ENCODE measurements at places on chromosomes 2 and 18.
A peak's percentile ranks its signal among the peaks of the same experiment; 100 is the strongest.

DNA sequence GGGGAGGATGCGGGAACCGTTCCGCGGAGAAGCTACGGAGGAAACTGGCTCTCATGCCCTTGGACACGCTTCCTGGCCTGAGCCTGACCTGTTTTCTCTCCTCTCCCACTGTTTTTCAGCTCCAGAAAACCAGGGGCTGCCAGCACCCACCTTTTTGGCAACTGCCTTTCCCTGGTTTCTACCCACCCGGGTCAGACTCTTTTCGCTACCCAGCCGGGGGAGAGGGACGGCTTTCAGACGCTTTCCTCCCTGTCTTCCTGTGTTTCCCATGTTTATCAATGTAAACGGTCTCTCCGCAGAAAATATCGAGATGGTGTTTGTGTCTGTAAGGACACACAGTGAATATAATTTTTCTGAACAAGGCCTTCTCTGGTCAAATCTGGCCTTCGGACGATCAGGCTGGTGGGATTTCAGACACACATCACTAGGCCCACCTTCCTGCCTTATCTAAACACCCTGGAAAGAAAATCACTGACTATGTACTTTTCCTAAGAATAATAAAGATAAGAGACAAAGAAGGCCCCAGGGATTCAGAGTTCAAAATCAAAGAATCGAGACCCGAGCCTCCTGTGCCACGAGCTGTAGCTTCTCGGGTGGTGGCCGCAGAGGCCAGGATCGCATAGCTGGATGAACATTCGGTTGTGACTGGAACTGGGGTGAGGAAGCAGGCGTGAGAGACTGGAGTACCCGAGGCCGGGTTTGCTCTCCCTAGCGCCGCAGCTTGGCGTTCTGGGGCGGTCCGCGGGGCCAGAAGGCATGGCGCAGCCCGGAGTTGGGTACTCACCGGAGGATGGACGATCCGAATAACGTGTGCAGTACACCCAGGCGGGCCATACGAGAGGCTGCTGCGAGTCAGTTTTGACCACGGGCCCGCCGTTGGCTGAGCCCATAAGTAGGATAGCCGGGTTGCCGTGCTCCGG is 1.7 kb downstream of the EN1 start:
- DNase-seq = no peak

DNA sequence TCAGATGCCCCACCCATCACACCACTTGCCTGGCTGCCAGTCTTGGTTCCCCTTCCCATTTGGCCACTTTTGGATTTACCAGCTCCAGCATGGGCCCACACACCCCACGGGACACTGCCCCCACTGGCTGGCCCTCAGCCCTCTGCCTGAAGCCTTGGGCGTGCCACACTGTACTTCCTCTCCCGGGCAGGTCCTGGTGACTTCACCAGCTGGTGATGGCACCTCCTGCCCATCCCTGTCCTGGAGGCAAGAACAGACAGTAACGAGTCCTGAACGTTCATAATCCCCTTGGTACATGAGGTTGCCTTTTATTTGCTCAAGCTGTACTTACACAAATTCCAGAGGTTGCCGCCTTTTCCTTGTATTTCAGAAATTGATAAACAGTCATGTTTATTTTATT is 81.1 kb downstream of the TMEM17 start:
- DNase-seq = no peak

GRCh38 chr2:136645236-136645828 is 120.0 kb upstream of the THSD7B start:
- no peak for DNase-seq

DNA sequence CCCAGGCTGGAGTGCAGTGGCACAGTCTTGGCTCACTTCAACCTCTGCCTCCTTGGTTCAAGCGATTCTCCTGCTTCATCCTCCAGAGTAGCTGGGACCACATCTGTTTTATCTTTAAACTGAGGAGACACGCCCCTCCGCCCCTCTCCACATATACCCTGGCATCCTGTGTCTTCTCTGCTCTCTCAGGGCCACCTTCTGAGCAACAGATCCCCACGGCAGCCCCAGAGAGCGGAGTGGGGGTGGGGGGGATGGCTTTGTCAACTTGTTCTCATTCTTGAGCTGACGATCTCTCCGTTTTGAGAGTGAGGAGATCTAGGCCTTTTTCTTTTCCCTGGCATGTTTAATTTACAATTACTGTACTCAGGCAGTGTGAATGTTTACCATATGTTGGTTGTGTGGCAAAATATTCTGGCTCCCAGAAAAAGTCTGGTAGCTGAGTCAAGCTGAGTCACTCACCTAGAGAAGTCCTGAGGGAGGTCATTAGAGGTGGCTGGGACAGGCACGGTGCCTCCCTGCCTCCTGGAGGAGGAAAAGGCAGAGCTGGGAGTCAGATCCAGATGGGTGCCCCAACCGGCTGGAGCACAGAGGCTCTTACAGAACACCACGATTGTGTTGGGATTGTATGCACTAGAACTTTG is 19.5 kb upstream of the ID2 start:
- DNase-seq = no peak

GRCh38 chr2:142876423-142876822 is 1.0 kb upstream of the KYNU start:
- peak; percentile 24 for DNase-seq

- no peak for DNase-seq
These were observed 27.6 kb downstream of the MRPL35 start for GRCh38 chr2:86226636-86227520.

DNA sequence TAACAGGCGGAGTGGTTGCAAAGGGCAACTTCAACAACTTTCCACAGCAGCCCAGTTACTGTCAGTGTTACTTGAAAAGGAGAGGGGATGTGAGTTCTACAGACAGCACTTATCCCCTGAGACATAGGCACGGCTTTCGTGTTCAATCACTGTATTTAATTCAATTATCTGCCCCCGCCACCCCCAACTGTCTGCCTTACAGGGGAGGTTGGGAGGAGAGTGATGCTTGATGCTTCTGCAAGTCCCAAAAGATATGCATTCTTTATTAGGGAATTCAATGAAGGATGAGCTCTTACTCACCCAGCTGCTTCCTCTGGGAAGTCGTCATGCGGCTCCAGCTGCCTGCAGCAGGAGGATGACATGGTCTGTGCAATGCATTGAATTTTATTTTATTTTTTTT is 639.9 kb downstream of the DCC start:
- no peak for DNase-seq

DNA sequence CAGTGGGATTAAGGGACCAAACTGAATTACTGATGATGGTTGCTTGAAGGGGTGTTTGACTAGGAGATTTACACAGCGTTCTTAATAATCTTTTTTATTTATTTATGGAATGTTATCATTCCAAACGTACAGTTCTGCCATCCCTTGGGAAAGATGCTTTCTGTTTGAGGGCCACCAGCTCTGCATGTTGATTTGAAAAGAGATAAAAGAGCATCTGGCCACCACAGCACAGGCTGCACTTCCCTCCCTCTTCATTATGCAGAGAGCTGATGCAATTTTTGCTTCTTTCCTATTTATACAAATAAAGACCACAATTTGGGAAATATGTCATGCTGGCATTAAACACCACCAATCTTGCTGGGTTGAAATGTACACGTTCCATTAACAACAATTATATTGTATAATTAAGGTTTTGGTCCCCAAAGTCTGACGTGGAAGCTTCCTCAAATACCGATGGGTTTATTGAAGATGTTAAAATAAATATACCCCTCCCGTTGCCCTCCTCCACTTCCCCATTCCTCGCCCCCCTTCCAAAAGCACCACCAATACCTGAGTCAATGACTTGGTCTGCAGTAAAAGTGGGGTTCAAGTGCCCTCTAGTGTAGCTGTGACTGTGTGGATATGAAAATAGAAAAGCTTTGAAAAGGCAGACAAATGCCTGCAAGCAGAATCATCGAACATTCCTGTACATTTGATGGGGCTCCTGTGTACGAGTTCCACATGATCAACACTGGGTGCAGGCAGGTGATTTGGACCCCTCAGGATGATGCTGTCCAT is 211.9 kb downstream of the HRH4 start:
- DNase-seq = no peak

GRCh38 chr18:43392168-43392567 is 114.9 kb upstream of the SYT4 start:
- no peak for DNase-seq

DNA sequence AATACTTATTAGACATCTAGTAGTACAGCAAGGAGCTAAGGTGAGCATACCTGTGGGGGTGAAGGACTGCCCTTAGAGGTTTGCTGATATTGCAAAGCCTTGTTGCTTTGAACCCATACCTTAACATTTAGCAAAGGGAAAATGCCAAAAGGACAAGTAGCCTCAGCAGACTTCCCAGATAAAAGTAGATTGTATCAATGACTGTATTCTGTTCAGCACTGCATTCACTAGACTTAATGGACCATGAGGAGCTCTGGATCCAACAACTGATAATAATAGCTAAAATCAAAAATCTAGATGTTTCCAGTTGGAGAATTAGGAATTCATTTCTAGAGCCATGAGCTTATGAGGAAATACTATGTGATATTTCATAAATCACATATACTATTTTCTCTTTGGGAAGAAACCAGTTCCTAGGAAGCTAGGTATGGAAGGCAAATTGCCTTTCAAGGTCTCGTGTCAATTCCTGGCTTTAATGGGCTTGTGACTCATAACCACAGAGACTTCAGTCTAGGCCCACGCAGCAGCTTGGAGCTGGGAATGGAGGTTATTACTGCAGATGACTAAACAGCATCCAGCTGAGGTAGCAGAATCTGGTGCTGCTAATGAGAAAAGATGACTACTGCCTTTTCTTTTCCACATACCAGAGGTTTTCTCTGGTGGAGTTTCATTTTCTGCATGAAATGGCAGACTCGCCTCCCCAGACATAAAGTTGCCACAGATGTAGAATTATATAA is 191.2 kb upstream of the NABP1 start:
- peak; percentile 60 for DNase-seq

- DNase-seq = no peak
These were observed 92.8 kb downstream of the COLEC12 start for GRCh38 chr18:407626-408224.

DNA sequence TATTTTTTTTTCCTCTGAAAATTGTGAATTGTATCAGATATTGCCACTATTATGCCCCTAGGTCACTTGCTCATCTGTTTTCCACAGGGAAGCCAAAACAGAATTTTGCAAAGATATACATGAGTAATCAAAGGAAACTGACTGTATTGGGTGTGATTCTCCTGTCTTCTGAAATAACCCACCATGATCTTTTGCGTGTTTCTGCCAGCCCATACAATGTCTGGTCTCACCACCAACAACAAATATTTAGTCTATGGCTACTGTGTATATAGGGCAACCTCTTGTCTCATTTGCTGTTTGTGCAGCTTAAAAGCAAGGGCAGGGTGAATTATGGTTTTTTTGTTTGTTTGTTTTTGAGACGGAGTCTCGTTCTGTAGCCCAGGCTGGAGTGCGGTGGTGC is 26.5 kb downstream of the EPAS1 start:
- no peak for DNase-seq

GRCh38 chr2:105176429-105176828 is 65.1 kb upstream of the GPR45 start:
- DNase-seq = no peak

DNA sequence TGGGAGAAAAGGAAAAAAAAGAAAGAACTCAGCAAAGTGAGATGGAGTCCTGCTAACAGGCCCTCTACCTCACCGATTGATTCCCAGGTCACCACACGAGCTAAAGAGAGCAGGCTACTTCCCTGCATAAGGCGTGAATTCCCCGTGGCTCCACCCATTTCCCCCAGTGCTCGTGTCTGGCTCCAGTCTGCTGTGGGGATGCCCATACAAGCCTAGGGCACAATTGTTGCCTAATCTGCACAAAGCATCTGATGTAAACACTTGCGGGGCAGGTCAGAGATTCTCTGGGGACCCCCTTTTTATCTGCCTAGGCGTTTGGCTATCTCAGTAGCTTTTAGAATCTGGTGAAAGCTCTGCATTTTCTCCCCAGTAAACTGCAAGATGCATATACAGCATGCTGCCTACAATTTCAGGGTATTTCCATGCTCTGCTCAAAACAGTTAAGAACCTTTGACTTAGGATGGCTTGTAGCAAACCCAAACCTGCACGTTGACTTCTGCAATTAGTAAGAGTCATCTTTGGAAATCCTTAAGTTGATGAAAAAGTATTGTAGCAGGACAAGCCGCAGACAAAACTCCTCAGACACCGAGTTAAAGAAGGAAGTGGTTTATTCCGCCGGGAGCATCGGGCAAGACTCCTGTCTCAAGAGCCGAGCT is 34.8 kb downstream of the MYO3B start:
- peak; percentile 57 for DNase-seq

DNA sequence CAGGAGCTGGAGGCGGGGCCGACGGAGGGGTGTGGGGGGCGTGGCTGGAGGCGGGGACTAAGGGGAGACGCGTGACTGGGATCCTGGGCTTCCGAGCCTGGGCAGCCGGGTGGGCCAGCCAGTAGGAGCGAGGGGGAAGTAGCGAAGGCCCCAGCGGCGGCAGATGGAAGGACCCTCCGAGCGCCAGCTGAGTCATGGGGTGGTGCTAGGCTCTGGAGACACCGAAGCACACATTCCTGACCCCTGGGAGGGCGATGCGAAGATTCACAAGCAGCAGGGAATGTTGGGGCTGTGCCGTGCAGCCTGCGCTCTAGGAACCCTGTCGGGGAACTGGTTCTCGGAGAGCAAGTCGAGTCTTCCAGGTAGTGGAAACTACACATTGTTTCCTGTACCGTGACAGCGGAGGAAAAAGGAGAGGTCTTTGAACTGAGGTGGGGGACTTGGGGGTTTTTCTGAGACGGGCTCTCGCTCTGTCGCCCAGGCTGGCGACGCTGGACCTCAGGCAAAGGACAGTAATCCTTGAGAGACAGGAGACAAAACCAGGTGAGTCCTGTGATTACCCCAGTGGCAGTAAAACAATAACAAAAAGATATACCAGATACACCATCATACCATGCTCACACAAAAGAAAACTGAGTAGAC is 650 bp upstream of the AFG3L2 start:
- peak; percentile 99 for DNase-seq

GRCh38 chr18:75209129-75209950 is at the start of gene PTGR3:
PTGR3 (minus strand) TSS chr18:75209139; CDS start chr18:75209058, 81 bp downstream.
- peak; percentile 75 for DNase-seq

DNA sequence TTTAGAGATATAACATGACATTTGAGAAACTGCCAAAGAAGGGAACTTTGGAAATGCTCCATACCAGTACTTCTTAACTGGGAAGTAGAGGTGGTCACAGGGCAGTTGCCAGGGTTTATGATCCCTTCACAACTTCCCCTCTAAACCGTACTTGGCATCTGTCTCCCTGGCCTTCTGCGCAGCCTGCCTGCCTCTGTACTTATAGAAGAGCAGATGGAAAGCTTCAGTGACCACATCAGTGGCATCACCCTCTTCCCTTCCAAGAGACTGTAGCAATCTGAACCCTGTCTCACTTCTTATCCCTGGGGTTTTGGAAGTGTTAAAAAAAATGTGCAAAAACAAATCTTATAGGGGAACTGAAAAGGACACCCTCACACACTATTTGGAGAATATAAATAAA is 64.1 kb downstream of the EIF2AK3 start:
- peak; percentile 43 for DNase-seq

- DNase-seq = no peak
These were observed 93.0 kb downstream of the COL6A3 start for GRCh38 chr2:237320801-237321560.
